Activated CD8-positive, alpha-beta memory T cell treated with anti-CD3 and anti-CD28 coated beads, Interleukin-2, amount 50 U/mL, for 4 hours (primary cell): ENCODE measurements at places on chromosomes 3 and 15.

GRCh38 chr15:78716651-78717050 is 75.6 kb upstream of the CHRNB4 start:
- DNase-seq: no peak

DNA sequence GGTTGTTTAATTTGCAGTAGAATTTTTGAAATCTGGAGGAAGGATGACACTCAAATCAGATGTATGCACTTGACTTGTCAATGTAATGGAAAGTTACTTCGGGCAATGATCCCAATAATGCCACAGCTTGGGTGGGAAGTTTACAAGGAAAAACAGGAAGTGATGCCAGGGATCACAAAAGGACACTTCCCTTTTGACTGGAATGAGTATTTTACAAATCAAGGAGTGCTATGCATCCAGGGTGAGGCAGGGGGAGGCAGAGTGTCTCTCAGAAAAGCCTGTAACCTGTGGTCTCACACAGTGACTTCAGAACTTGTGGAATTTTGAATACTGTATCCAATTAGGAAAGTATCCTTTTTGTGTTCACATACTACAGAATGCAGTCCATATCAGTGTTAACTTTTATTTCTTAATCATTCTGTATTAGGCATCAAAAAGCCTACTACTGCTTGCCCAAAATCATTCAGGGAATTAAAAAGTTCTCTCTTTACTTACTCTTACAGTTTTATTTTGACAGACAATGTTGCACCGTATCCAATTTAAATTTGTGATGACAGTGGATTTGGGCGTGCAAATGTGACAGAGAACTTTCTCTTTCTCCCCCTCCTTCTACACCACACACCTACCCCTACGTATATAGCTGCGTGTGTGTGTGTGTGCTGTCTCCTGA is 445.1 kb downstream of the MECOM start:
- no peak for DNase-seq

GRCh38 chr3:2850701-2851100 is 259.5 kb downstream of the IL5RA start:
- no peak for DNase-seq

GRCh38 chr3:123993818-123994217 is 1.9 kb upstream of the ROPN1 start:
- no peak for DNase-seq

- no peak for DNase-seq
These were observed 35.4 kb downstream of the BCL2L10 start for GRCh38 chr15:52076889-52077781.

DNA sequence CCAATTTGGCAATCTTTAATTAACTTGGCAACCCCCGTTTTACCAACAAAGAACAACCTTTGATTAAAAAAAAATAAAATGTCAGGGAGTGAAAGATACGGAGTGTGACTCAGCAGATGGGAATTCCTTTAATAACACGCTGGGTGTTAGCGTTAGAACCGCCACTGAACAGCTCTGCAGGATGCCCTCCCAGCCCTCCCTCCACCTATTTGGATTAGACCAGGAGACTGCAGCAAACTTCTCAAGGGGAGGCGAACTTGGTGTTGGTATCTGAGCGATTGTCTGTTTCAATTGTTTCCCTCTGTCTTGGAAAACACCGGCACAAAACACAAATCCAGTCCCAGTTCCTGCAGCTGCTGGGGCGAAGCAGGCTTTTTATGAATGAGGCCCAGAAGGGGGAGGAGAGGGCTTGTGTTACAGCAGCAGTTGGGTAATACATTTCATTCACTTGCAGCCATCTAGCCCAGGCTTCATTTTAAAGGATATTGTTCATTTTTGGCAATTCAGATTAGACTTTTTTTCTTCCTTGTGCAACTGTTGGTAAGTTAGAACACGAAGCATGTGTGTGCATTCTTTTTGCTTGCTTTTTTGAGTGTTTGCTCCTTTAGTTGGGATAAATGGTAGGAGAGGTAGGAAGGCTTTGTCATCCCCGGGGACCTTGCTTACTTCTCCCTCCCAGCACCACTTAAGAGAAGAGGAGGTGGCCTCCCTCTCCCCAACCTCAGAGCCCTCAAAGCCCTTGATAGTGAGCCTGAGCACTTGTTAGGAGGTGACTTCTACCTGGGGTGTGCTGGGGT is 152.3 kb downstream of the IGF1R start:
- DNase-seq: no peak

DNA sequence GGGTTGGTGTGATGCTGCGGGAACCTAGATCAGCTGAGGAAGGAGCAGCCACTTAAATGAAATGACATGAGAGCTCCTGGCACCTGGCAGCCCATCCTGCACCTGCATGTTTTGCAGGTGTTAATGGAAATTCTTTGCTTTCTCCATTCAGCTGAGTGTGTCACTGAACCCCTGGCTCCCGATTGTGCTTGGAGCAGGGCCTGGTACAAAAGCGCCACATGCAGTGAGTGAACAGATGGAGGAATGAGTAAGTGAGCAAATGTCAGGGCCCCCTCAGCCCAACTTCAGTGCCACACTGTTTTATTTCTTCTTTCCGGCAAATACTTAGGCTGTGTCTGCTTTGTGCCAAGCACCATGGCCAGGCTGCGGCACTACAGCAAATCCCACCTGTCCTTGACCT is 132.2 kb downstream of the ASB7 start:
- DNase-seq: no peak
